ENCODE measurements at places on chromosomes 6 and 20.

- no peak for DNase-seq
Observed at GRCh38 chr6:35669451-35670045, 19.2 kb downstream of the FKBP5 start.

DNA sequence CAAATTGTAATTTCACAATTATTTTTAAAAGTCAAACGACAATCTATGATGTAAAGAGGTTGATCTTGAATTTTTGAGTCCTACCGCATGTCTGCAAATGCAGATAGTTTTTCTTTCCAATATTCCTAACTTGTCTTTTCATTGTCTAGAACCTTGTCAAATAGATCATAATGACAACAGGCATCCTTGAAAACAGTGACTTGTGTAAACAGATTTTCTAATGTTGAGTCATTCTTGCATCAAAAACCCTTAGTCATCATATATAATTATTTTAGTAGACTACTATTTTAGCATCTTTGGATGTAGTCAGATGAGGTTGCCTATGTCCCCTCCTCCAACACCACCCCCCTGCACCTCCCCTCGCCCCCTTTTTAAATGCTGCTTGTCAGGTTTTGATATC is 43.8 kb downstream of the BMP6 start:
- DNase-seq = no peak

DNA sequence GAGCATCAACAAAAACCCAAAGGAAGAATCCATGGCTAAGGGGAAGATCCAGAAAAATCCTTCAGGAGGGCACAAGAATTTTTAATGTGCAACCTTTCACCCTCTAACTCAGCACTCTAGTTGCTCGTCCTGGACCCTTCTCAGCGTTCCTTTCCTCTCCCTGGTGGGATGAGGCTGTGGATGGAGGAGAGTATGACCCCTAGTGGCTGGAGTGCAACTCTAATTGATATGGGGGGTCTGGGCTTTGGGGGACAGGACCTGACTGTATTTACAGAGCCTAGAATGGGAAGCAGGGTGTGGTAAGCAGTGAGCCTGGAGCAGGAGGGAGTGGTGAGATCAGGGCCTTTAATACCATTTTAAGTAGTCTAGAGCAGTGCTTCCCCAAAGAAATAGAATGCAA is 83.9 kb upstream of the CEP85L start:
- no peak for DNase-seq

DNA sequence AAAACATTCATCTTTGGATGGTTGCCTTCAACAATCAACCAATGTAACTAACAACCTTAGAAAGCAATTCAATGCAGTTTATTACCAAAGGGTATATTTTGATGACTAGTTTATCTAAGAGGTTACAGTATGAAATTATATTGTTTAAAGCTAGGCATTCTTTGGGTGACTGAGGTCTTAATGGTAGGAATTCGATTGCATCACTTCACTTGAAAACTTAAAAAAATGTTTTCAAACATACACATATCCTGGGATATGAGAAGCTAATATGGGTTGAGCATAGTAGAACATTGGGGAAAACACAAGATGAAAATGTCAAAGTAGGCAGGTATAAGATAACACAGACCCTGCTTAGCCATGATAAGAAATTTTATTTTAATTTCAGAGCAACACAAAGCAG is 144.6 kb upstream of the BMP5 start:
- DNase-seq = no peak

DNA sequence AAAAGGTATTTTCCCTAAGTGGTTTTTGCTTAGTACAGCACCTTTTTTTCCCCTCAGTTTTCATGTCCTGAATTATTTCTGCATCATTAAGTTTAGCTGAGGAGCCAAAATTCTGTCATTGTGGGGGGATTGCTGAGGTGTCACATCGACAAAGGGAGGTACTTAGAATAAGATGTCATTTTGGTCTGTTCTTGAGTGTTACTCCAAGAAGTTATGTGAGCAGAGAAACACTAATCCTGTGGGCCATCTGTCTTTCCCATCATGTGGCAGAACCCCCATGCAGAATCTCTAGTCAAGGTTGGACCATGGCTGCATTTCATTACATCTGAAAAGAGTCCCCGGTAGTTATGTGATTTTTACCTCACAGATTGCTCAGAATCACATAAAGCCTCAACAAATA is 167.8 kb upstream of the CENPW start:
- no peak for DNase-seq

DNA sequence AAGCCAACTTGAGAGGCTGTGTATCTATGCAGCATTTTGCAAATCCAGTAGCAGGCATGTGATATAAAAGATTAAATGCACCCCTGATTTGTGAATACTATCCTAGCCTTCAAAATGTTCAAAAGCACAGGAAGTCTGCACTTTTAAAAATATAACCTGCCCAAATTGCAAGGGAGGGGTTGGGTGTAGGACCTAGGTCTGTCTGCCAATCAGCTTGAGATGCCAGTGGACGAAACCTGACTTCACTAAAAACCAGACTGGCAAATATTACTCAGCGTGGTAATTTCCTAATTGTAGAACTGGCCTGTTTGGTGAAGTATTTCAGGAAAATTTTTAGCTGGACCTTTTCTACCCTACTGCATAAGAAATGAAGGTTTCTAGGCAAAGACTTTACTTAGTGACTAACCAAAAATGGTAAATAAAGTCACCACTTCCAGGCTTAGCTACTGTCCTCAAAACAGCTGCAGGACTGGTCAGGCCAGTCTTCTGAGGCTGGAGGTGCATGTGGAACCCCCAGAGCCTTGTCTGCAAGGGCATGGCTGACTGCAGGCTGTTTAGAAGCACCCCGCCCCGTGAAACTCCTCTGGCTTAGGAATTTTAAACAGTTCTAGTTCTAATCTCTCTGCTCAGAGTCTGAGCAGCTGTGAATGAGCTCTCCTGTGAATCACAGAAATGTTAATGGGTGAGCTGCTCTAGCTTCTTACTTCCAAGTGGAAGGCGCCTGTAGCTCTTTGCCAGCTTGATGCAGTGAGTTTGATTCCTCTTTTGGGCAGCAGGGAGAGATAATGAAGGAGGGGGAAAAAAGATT is 104.4 kb upstream of the ESR1 start:
- DNase-seq = no peak

DNA sequence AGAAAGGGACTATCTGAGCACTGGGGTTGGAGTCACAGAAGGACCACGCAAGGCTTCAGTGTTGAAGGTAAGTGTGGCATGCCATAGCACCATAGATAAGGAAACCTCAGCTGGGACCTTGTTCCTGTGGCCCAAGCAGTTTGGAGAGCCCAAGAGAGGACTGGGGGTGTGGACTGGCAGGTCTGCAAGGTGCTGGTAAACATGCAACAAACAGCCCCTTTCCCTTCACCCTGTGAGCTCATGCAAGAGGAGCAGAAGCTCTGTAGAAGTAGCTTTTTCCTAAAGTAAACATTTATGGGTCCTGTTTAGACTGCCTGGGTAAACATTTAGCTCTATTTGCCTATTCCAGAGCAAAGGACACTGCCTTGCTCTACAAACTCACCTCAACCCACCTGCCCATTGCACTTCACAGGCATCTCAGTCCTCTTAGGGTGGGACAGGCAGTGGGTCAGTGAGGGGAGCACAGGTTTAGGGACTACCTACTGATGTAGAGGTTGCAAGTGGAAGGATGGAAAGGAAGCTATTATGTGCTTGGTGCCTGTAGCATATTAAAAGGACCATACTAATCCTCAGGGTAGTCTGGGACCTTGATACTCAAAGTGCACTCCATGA is 12.0 kb downstream of the ZSCAN31 start:
- no peak for DNase-seq

- DNase-seq = no peak
Observed at GRCh38 chr6:44454198-44454597, 66.7 kb downstream of the CDC5L start.

DNA sequence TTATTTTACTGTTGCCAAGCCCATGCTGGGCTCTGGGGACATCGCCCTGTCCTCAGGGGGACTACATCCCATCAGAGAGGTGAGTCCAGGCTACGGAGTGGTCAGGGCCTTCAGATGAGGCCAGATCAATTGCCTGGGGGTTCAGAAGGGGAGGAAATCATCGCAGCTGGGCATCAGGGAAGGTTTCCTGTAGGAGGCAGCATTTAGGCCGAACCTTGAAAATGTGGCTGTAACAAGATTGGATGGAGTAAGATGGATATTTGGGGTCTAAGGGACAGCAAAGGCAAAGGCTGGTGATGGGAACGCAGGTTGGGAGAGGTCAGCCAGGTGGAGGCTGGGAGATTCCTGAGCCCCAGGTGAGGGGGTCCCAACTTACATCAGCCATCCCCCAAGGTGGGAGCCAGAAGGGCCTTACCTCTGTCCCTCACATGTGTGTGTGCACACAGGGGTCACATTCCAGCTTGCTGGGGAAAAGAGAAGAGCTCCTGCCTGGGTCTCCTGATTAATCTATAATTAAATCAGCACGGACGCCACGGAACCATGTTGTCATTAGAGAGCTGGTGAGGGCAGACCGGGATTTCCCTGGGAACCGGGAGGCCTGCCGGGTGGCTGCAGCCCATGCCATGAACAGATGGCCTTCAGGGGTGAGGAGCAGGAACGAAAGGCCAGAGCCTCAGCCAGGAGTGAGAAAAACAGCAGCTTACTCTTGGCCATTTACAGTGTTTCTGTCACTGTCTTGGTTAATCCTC is 30.5 kb upstream of the DLGAP4 start:
- no peak for DNase-seq

DNA sequence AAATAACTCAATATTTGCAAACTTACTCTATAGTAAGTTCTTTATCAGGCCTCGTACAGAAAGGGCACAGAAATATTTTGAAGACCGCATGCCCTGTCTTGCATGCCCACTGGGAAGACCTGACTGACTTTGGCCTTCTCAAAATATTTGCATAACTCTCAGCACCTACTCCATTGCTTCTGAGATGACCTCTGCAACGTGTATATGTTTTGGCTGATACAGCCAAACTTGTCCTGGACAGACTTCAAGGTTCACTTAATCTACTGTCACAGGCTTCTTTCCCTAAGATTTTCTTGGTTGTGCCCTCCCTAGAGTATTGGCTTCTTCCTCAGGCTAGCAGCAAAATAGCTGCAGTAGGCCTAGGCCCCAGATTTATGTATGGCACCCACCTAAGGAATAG is 21.5 kb upstream of the SERINC3 start:
- DNase-seq = no peak

- DNase-seq = no peak
Observed at GRCh38 chr6:53439556-53439955, 90.8 kb upstream of the ELOVL5 start.

DNA sequence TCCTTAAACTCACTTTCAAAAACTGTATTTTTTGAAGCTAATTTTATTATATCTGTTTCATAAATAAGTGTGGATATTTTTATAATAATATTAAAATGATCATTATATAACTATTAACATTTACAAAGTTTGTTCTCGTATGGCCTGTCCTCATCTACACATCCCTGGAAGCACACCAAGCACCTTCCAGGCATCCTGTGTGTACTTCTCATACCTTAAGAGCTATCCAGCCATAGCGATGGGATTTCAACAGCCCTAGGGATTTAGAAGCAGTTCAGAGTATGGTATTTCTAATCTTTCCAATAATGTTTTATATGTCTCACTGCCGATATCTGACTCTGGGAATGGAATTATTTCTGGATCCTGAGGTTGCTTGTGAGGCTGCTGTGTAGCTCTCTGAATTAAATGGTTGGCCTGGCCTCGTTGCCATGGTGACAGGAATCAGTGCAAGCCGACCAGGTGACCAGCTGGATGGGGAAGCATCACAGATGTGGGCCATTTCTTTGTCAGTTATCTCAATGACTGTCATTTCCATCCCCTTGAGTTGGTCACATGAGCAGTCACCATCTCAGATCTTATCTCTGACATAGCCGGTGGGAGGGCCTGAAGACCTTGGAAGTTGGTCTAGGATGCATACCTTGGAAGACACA is 265.2 kb upstream of the RIN2 start:
- no peak for DNase-seq

DNA sequence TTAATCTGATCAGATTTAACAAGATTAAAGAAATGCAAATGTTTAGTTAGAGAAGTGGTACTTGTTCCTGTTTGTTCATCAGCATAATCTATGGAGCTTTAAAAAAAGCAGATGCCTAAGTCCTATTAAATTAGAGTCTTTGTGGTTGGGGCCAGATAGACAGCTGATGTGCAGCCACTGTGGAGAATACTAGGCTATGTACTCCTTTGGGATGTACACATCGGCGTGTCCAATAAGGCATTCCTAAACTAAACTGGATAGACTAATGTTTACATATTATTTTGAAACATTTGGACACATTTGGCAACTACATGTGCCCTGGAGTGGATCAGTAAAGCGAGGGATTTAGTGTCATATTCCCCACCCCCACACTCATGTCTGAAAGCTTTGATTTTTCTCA is 459.5 kb downstream of the LMBRD1 start:
- no peak for DNase-seq

GRCh38 chr6:169558774-169559441 is 142.9 kb downstream of the WDR27 start:
- no peak for DNase-seq

DNA sequence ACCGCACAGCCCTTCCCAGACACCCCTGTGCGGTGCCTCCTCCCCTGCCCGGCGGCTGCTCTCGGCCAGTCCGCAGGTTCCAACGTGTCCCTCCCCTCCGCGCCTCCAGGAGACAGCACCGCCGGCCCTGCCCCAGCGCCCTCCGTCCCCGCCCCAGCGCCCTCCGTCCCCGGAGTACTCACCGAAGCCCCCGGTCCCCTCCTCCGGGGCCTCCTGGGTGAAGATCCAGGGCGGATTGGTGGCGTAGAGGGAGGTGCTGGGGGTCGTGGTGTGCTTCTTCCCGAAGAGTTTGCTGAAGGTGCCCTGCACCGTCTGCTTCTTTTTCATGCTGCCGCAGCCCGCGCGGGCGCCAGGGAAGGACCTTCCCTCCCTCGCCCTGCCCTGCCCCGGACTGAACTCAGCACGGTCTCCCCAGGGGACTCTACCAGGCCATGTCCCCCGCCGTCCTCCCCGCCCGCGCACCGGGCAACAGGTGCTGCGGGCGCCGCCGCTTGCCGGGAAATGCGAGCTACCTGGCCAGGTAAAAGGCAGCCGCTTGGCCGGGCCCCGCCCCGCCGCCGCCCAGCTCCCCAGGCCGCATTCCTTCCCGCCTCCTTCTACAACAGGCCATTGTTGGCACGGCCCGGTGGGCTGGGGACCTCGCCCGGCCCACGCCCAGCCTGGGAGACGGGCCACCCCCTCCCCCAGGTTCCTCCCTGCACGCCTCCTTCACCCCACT is at the start of gene C6orf132:
TSS of gene C6orf132 (minus strand) at position 503 of the 718 bp plus-strand sequence. CDS start at position 327, 176 bp downstream.
- DNase-seq = no peak

GRCh38 chr6:85461798-85462170 is 11.9 kb downstream of the NT5E start:
- DNase-seq = no peak

GRCh38 chr20:33407796-33408195 is 6.5 kb upstream of the CDK5RAP1 start:
- no peak for DNase-seq

DNA sequence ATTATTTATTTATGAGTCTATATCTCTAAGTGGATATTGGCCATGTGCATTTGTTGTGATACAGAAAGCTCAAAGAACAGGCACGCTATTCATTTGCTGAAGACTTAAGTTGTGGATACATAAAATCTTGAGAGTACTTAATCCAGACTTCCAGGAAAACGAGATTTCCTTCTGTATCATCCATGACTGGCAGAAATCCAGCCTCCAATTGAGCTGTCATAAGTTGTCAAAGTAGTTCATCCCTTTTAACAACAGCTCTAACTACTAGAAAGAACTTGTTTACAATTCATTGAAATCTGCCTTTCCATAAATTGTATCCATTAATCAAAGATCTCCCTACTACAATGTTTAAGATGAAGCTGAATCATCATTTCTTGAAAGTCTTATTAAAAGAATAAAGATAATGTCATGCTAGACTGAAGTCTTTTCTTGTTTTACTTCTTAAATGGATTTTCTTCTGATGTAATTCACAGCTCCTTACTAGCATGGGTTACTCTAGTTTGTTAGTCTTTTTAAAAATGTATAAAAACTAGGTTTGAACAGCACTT is 447.3 kb upstream of the CITED2 start:
- DNase-seq = no peak
